CD14-positive monocyte (primary cell): ENCODE measurements at places on chromosomes 11 and 22.

DNA sequence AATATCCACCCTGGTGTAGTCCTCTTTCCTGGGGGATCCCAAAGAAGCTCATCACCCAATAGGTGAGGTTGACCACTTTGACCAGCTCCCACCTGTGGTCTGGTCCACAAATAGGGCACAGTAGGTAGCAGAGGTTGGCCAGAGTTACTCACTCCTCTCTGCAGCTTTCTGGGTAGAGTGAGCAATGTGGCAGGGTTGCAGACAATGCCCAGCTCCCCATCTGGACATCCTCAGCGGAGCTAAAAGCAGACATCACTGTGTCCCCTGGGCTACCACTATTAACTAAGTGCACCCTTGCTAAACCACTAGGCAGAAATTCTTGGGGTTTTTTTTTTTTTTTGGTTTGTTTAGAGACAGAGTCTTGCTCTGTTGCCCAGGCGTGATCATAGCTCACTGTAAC lies 48.4 kb upstream of the TP53I11 start:
- DNase-seq: no peak

DNA sequence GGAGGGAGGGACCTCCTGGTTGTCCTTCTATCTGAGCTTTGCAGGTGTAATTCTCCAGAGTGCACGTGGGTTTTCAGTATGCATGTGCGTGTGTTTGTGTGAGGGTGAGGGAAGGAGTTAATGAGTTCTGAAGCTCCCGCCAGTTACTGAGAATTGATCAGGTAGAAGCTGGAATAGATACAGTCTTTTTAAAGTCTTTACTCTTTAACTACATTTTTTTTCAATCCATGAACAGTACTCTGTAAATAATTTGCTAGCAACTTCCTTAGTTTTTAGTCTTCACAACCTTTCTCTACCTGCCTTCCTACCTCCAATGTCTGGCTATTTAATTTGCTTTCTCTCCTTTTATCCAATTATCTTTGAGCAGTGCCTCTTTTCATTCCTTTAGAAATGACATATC lies 25.5 kb downstream of the ARHGAP42 start:
- no peak for DNase-seq

GRCh38 chr11:8036002-8036802 lies 44.8 kb upstream of the TUB start:
- no peak for DNase-seq

GRCh38 chr22:32558681-32559355 lies 84.2 kb downstream of the FBXO7 start:
- no peak for DNase-seq

- DNase-seq: no peak
Observed at GRCh38 chr11:47512701-47513100, 40.2 kb downstream of the CELF1 start.

DNA sequence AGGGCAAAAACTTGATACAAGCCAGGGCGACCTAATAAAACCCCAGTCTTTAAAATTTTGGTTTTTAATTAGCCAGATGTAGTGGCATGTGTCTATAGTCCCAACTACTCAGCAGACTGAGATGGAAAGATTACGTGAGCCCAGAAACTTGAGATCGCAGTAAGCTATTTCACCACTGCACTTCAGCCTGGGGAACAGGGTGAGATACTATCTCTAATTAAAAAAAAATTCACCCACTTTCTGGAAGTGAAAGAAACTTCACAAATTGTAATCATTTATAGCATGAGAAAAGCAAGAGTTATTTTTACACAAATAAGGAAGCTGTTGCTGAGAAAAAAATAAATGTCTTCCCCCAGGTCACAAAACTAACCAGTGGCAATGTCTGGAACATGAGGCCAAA lies 882 bp upstream of the GLYATL2 start:
- no peak for DNase-seq

GRCh38 chr11:11667056-11667455 lies 45.3 kb upstream of the GALNT18 start:
- DNase-seq: no peak

DNA sequence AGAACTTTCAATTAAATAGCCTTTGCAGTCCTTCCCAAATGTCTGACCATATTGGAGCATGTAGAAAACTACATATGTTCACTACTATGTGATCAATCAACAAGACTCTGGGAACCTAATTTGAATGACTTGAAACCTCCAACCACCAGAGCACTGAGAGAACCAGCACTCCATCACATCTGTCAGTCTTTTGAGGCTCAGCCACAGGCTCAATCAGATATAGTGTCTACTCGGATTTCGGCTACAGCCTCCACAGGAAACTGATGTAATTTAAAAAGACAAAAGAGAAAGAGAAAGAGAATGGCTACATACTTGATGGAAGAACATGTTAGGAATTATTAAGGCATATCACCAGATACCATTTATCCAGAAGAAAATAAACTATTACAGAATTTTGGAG lies 859.0 kb downstream of the FAM181B start:
- DNase-seq: no peak

DNA sequence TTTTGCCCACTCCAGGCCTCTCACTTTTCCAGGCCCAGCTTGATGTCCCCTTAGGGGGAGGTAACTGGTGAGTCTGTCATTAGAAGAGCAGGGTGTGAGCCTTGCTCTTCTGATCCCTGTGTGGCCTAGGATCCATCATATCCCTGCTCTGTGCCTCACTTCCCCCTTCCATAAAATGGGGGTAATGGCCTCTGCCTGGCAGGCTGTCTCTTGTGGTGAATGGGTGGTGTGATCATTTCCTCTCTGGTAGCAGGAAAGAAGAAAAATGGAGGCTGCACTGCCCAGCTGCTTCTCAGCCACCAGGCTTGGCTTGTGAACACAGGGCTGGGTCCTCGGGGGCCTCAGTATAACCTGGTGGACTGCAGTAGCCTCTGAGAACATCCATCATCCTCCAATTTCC lies 5.6 kb downstream of the ARHGEF17 start:
- DNase-seq: peak; percentile 31

DNA sequence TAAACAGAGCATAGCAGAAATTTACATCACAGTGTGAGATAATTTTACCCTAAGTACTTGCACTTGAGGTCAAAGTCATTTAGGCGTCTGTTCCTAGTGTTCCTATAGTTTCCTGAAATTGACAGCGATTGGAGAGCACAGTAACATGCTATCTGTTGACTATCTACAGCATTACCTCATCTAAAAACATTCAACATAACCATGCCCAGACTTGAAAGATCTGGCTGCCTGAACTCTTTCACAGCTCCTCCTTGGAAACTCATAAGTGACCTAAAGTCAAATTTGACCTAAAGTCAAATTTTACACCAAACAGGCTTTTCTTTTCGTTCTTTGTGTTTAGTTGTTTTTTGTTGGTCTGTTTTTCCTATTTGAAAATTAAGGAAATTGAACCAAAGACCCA lies 233.8 kb upstream of the UBASH3B start:
- DNase-seq: no peak

DNA sequence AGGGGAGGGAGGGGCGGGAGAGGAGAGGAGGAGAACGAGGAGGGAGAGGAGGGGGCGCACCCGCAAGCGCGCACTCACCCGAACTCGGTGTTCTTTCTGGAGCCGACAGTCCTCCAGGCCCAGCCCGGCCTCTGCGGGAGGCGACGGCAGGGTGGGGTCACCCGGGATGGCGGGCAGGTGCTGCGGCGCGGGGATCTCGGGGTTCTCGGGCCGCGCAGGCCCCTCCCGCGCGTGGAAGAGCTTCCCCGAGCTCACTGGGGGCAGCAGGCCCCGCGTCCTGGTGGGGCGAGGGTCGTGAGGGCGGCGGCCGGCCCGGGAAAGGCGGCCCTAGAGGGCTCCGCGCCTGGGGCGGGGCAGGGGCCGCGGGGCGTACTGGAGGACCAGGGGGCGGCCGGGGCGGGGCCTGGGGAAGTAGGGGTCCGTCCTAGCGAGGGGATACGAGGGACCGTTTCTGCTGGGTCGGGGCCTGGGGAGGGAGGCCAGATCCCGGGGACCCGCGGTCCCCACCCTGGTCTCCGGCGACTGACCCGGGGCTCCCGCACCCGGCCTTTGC lies 5.2 kb downstream of the LMNTD2 start:
- no peak for DNase-seq

GRCh38 chr11:132093536-132094259 lies 723.3 kb downstream of the NTM start:
- no peak for DNase-seq

- no peak for DNase-seq
Observed at GRCh38 chr11:117670924-117671323, 126.1 kb downstream of the DSCAML1 start.

DNA sequence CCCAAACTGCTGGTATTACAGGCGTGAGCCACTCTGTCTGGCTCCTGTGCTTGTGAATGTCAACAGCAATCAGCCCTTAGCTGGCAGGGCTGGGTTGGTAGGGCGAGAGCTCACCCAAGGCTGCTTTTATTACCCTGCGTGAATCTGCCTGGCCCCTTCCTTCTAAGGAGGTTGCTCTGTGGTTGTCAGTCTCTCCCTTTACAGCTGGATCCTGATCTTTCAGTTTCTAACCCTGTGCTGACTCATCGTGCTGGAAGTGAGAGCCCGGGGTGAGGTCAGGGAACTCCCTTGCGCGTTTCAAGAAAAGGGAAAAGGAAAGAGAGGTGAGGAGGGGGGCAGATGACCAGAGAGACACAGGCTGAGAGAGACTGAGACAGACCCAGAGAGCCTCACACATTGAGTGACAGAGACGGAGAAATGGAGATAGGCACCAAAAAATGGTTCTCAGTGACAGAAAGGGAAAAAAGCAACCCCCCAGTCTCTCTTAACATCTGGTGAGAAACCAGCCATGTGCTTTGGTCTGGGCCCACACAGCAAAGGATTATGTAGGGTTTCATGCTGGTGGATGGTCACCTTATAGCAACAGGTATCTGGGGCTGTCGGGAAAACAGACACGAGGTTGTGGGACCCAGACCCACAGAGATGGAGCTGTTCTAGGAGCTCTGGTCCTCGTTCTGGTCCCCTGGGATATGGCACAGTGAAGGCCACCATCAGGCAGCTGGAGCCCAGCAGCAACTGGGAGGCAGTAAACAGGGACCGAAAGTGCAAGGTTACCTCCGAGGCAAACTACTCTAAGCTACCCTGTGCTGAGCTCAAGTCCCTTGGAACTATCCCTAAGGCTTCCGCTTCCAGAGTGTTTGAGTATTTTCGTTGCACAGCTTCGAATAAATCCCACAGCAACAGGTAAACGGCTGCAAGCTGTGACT lies 2.5 kb downstream of the TCN2 start:
- peak; percentile 94 for DNase-seq

- DNase-seq: no peak
Observed at GRCh38 chr11:76315182-76315853, 65.6 kb downstream of the THAP12 start.

- DNase-seq: peak; percentile 33
Observed at GRCh38 chr11:17504330-17505107, 27.9 kb upstream of the ABCC8 start.

GRCh38 chr11:31795706-31796498 lies 15.2 kb downstream of the PAX6 start:
- DNase-seq: no peak

DNA sequence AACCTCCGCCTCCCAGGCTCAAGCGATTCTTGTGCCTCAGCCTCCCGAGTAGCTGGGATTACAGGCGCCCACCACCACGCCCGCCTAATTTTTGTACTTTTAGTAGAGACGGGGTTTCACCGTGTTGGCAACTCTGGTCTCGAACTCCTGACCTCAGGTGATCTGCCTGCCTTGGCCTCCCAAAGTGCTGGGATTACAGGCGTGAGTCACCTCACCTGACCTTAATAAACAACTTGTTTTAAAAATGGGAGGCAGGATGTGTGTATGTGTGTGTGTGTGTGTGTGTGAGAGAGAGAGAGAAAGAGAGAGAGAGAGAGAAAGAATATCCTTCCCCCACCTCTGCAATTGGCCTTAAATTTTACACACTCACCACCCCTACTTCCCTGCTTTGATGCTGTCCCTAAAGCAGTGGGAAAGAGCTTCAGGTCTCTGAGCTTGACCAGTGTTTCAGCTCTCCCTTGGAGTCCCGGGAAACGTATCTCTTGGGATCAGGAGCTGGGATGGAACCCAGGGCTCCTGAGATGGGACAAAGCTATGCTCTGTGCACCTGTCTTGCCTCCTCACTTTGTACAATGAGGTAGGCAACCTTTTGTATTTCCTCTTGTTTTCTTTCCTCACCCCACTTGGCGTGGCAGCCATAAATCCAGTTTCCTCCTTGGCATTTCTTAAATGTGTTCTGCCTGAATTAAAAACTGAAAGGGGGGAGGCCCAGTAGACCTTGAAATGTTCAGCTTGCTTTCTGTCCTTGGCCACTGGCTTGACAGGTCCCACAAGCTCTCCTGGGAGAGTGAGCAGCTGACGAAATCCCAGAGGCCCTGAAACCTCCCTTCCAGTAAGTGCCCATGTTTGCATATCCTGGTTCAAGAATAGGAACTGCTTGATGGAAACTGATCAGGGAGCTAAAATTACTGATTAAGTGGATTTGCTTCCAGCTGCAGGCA lies 17.8 kb upstream of the XBP1 start:
- DNase-seq: no peak

GRCh38 chr11:68440224-68440623 lies 20.3 kb upstream of the PPP6R3 start:
- no peak for DNase-seq

GRCh38 chr11:107679255-107680024 lies 32.4 kb downstream of the SLN start:
- no peak for DNase-seq

GRCh38 chr11:45551191-45551713 lies 114.2 kb downstream of the CHST1 start:
- no peak for DNase-seq

DNA sequence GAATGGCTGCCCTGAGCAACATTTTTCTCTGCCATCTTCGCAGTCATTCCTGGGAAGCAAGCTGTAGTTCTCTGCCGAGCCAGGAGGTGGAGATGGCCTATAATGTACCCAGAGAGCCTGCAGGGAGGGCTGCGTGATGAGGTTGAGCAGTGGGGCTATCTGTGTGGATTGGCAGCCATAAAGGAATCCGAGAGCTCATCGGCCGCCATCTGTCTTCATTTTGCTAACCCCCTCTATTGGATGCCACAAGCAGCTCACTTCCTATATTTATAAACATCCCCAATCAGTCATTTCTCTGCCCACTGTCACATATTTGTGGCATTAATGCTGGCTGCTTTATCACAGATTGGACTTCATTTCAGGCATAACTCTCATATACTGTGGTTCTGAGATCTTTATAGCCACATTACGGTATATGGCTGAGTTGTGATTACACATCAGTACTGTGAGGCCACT lies 209.5 kb downstream of the NTM start:
- no peak for DNase-seq

DNA sequence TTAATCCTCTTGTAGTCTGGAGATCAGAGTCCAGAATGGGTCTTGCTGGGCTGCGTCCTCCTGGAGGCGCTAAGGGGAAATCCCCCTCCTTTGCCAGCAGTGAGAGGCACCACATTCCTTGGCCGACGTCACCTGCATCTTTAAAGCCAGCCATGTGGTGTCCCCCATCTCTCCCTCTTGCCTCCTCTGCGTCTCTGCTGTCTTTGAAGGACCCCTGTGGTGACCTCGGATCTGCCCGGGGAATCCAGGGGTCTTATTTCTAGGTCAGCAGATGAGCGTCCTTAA lies 27.2 kb upstream of the PARVB start:
- no peak for DNase-seq

DNA sequence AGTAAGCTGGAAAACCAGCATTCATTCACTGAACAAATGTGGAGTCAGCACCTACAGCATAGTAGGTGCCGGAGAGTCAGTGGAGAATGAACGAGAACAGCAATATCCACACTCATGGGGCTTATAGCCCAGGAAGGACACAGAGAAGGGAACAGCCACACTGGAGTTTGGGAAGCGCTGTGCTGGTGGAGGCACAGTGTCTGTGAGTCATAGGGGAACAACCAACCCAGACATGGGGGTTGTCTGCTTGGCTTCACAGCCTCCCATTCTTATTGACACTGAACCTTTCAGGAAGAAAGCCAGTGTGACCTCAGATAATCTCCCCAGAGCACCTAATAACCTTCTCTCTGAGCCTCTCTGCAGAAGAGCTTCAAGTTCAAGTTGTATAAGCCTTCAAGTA lies 56.6 kb upstream of the UBASH3B start:
- no peak for DNase-seq
